NAMALWA (cell line): ENCODE measurements at places on chromosomes 2 and 18.

- no peak for DNase-seq
These were observed 52.8 kb downstream of the ADNP2 start for GRCh38 chr18:80161781-80162417.

DNA sequence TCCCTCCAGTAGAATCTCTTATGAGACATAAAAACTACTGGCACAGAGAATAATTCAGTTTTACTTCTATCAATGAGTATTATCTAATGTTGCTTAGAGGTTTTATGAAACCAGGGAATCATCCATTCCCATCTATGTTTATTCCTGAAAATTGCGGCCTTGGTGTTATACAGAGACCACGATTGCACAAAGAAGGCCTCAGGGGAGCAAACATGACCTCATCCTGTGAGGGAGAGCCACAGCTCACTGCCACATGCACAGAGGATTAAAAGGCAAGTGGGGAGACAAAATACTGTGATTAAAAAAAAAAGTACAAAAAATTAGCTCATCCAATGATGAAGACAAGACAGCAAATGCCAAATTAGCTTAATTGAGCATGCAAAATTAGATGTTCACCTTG, 111.8 kb upstream of the SLC35G4 start:
- no peak for DNase-seq

GRCh38 chr2:75647771-75648170, 1.2 kb downstream of the MRPL19 start:
- DNase-seq: peak; percentile 31

DNA sequence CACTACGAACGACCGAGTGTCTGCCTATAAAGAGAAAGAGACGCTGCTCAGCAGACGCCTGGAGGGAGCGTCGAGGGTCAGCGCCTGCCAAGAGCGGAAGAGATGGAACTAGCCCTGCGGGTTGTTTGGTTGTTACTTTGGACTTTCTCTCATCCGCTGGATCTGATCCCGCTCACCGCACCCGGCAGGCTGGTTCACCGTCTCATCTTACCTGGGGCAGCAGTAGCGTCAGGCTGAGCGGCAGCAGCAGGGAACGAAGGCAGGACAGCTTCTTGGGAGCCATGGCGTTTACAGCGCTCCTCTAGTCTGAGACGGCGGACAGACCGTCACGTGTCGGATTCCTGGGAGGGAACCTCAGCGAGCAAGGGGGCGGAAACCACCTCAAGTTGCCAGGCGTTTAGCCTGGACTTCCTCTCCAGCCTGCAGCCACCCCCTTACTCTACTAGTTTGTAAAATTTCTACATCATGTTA, 1.9 kb downstream of the GLB1L start:
- no peak for DNase-seq

DNA sequence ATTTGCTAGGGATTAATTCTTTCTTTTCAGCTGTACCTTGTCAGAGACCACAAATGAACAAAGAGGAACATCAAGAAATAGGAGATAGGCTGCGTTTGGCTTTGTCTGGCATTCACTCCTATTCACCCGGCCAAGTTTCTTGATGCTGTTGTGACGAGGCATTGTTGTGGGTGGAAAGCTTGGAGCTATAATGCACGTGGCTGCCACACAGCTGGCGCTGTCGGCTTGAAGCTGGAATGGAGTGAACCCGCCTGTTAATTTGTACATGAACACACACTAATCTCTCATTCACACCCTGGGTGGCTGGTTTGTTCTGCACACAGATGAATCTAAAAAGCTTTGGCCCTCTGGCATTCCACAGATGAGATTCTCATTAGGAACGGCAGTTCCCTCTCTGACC, 274.9 kb upstream of the GYPC start:
- no peak for DNase-seq

DNA sequence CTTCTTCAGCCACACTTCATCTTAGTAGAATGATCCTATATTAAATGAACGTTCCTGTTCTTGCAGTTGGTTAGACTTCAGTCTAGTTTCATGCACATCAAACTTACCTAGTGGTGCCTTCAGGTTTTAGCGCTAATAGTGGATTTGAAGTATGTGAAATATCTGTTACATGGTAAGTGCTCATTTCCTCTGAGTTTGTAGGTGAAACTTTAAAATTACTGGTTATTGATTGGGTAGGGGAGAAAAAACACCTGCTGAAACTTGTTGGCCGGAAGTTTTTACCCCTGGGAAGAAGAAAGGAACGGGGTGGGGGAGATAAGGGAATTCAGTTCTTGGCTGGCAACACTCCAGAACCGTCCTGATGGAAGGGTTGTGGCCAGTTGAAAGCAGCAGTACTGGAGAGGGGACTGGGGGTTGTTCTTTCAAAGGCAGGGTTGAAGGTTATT, 112.8 kb downstream of the SPTBN1 start:
- peak; percentile 48 for DNase-seq

DNA sequence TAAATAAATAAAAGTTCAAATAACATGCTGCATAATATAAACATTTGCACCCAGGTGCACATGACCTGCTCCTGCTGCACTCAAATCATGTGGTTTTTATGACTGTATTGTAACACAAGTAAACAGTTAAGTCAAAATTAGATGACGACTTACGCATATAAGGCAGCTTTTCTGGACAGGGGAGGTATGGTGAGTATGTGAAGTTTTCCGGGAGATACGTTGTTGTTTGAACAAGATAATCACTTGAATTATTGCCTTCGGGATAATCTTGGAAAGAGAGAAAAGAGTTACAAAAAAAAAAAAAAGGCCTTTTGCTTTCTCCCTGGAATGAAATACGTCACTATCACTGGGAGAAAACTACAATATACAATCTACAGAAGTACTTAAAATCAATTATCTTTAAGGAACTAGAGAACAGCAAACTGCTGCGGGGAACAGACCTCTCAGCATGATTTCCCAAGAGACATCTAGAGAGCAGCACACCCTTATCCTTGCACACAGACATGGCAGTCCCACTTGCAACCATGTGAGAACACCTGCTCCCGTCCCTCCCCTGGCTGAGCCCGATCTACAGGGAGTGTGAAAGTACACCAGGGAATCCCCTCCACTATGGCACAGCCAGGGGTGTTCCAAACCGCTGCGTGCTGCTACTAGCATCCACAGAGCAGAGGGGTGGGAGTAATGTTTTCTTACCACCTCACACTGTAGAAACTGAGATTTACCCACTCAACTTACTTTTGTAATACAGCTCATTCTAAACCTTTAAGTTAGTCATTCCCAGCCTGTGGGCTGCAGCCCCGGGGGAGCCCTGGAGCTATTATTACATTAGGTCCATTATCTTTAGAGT, 26.3 kb downstream of the B4GALT6 start:
- DNase-seq: peak; percentile 16

DNA sequence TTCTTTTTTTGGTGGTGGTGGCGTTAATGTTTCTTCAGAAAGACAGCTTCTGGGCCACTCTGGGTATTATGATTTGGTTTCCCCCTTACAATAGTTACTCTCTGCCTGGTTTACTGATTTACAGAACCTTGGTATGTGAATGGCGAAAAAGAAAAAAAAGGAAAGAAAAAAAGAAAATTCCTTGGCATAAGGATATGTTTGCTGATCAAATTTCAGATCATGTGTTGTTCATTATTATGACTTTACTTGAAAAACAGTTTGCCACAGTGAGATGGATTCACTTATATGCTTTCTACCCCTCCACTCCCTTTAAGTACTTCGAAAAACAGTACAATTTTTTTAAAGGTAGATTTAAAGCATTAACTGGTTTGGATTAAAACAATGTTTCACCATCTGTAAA, 21.0 kb downstream of the BCL11A start:
- DNase-seq: no peak

DNA sequence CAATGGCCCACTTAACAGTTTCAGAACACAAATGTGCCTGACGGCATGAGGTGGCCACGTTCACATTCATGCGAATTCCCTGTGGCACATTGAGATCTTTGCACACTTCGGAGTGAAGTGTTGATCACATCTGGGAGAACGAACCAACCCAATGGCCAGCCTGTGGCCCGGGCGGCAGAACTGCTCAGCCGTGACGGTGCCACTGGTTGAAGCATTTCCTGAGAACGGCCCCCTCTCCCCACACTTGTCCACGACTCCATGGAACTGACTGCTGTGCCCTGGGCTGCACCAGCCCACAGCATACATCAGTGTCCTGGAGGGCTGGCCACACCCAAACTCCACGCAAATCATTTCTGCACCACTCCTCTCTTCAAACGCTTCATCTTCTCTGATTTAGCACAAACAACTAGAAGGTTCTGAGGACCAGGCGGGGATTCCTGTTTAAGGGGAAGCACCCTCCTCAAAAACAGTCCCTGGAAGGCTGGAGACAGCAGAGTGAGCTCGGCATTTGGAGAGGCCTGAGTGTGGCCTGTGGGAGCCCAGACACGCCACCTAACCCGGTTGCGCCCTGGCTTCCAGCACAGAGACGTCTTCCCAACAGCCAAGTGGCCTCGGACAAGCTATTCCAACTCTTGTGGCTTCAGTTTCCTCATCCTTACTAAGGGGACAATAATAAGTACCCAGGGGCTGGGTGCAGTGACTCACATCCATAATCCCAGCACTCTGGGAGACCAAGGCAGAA, 9.9 kb upstream of the SALL3 start:
- no peak for DNase-seq

DNA sequence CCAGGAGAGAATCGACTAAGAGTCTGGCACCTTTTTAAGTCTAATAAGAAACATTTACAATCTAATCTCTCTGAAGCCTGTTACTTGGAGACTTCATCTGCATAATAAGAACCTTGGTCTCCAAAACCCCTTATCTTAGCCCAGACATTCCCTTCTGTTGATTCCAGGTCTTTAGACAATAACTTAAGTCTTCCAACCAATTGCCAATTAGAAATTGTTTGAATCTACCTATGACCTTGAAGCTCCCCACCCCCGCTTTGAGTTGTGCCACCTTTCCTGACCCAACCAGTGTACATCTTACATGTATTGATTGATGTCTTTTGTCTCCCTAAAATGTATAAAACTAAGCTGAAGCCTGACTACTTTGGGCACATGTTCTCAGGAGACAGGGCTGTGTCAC, 49.5 kb upstream of the DTNA start:
- DNase-seq: no peak

DNA sequence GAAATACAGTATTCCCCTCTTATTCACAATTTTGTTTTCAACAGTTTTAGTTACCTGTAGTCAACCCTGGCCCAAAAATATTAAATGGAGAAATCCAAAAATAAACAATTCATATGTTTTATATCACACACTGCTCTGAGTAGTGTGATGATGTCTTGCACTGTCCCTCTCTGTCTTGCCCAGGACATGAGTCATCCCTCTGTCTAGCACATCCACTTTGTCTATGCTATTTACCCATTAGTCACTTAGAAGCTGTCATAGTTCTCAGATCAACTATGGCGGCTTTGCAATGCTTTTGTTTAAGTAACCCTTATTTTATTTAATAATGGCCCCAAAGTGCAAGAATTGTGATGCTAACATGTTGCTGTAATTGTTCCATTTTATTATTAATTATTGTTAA, 380.6 kb upstream of the REG3G start:
- no peak for DNase-seq

DNA sequence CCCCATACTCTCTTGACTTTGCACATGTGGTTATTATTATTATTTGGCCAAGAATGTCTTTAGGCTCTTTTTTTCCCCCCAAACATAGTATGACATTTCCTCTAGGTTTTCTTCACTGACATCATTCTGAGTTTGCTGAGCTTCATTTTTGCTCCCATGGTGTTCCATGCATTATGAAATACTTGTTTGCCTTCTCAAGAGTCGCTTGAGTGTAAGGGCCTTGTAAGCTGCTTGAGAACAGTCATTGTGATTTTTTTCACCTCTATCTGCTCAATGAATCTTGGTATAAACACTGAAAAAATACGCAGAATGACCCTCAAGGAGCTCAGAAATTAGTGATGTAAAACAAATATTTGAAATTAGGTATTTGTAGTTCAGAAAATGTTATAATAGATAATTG, 688.9 kb downstream of the CNTNAP5 start:
- no peak for DNase-seq

- DNase-seq: no peak
These were observed 103.9 kb upstream of the GULP1 start for GRCh38 chr2:188187726-188188125.

DNA sequence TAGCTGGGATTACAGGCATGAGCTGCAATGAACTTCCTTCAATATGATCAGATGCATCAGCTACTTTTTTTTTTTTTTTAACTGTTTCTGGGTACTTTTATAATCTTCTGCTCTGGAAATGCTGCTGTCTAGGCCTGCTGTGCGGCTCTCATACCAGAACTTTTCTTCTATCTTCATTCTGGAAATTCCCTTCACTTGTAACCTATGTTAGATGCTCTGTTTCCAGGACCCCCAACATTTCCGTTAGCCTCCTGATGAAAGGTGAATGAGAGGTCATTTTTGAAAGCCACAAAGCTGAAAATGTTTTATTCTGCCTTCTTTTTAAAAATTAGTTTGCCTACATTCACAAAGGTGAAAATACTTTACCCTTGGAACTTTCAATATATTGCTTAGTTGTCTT, 8.6 kb downstream of the AGFG1 start:
- no peak for DNase-seq

- peak; percentile 11 for DNase-seq
These were observed 61.0 kb downstream of the MGAT5 start for GRCh38 chr2:134314681-134315368.

GRCh38 chr2:133732982-133733900, 165.0 kb upstream of the NCKAP5 start:
- peak; percentile 59 for DNase-seq

DNA sequence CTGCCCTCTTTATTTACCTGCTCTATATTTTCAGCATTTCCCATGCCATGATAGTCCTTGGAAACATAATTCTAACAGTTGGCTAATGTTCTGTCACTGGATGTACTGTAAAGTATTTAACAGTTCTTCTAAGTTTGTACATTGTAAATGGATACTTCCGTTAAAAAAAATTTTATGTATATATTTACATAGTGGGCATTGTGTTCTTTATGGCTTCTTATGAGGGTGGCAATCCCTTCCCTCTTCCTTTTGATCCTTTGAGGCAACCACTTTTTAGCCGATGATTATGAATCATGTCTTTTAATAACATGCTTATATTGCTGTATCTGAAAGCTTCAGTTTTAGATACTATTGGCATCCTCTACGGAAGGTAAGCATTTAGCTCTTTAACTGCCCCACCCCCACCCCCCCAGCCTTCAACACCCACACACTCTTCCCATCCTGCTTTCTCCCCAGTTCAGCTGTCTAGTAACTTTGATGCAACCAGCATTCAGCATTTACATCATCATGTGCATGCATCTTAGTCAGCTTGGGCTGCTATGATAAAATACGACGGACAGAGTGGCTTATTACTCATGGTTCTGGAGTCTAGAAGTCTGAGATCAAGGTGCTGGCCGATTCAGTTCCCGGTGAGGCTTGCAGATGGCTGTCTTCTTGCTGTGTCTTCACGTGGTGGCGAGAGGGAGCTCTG, 21.0 kb upstream of the EDAR start:
- DNase-seq: no peak

- peak; percentile 54 for DNase-seq
These were observed 211.9 kb downstream of the AGPS start for GRCh38 chr2:177604271-177605065.

- peak; percentile 21 for DNase-seq
These were observed 6.4 kb downstream of the SH3YL1 start for GRCh38 chr2:257429-257828.

GRCh38 chr18:63177919-63178821, 141.4 kb downstream of the BCL2 start:
- DNase-seq: peak; percentile 21

GRCh38 chr2:65708086-65708485, 275.7 kb upstream of the SPRED2 start:
- DNase-seq: no peak
